Hypothalamus (tissue), 51 donors: ENCODE measurements at places on chromosomes 7 and 10.

DNA sequence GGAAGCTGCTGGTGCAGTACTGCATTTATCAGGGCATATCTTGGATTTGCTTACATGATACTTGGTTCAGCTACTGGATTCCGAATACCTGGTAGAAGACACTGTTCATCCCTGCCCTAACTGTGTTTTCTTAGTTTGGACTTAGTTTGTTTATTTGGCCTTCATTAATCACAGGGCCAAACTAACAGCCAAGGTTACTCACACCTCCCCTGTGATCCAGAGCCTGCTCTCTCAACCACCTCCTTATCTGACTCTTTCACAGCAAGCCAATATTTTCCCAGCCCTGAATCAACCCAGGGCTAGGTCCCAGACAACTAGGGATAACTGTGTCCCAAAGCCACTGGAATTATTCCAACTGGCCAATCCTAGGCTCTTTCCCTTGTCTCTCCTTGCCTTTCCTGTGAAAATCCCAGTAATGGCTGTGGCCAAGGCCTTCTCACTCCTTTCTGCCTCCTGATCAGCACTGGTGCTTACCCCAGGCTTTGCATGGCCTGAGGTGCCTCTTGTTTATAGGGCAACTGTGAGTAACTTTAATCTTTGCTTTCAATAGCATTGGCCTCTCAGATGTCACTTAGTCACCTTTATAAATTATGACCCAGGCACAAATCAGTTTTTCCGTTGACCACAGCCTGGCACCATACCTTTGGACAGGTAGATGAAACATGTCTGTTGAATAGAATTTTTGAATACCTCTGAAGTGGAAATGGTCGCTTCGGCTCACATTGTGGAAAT, 9.3 kb upstream of the JCAD start:
- DNase-seq = no peak

- DNase-seq = no peak
Observed at GRCh38 chr7:88312061-88312663, 5.5 kb upstream of the STEAP4 start.

DNA sequence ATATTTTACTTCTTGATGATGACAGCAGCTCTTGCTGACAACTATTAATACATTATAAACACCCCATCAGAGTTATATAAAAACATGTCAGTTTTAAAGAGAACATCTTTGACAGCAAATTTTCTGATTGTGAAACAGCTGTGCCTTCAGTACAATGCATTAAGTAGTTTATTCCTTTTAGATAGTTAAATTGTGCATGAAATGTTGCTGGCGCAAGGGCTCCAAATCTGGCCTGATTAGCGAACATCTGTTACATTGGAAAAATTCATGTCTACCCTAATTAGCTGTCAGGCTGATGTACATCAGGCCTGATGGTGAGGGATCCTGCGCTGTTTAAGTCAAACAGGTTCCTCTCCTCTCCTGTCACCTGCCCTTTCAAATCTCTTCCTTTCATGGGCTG, 171.9 kb upstream of the SP8 start:
- no peak for DNase-seq

- no peak for DNase-seq
Observed at GRCh38 chr10:121154310-121154709, 303.1 kb downstream of the WDR11 start.
